ENCODE measurements at places on chromosomes 5 and 9. TPM values are rescaled to one million over a fixed set of nuclear protein-coding genes. Genes with fewer than 3 reads are reported as not detected.

Gene SGCD
- 0.96 TPM for total RNA-seq

Gene TAF1L
- under 0.01 TPM for total RNA-seq

Gene GPR21
- 0.48 TPM for total RNA-seq

Gene PPIC
- 47.2 TPM for total RNA-seq

Gene CDC20B
- not detected for total RNA-seq

Gene MARCOL
- total RNA-seq: not detected

Gene TRPM6
- total RNA-seq: not detected

Gene MLANA
- not detected for total RNA-seq

Gene RNF208
- total RNA-seq: 0.24 TPM

Gene EQTN
- total RNA-seq: not detected

Gene SETD9
- total RNA-seq: 8.0 TPM

Gene CDKN2A
- 0.64 TPM for total RNA-seq

Gene PLAC8L1
- total RNA-seq: 0.43 TPM

Gene LECT2
- total RNA-seq: not detected

Gene TRIP13
- 7.5 TPM for total RNA-seq

Gene C9orf153
- 0.48 TPM for total RNA-seq

Gene SHOC1
- total RNA-seq: not detected

Gene SMIM33
- not detected for total RNA-seq

Gene CCL21
- not detected for total RNA-seq

Gene TRIM14
- 9.0 TPM for total RNA-seq

Gene C1QTNF3
- total RNA-seq: 0.43 TPM

Gene MAMDC2
- total RNA-seq: 9.6 TPM

Gene GPR150
- 0.24 TPM for total RNA-seq

Gene GPRIN1
- 9.6 TPM for total RNA-seq

Gene PCDHB13
- total RNA-seq: 0.24 TPM

Gene ADAMTSL2
- under 0.01 TPM for total RNA-seq

Gene TMC1
- not detected for total RNA-seq

Gene IFNA13
- not detected for total RNA-seq

Gene NIPAL4
- 6.0 TPM for total RNA-seq

Gene RECK
- 0.64 TPM for total RNA-seq

Gene ALDH7A1
- total RNA-seq: 22.4 TPM

Gene LRRC70
- total RNA-seq: 1.5 TPM

Gene ZNF300
- 2.7 TPM for total RNA-seq

Gene HAPLN1
- under 0.01 TPM for total RNA-seq

Gene SOX30
- total RNA-seq: not detected

Gene EDIL3
- under 0.01 TPM for total RNA-seq

Gene PCDHA4
- 1.2 TPM for total RNA-seq

Gene SLCO6A1
- not detected for total RNA-seq

Gene FOXD4L5
- 0.24 TPM for total RNA-seq

Gene CEL
- total RNA-seq: 0.48 TPM

Gene TEK
- total RNA-seq: under 0.01 TPM

Gene EMB
- 42.6 TPM for total RNA-seq

Gene SLC6A3
- not detected for total RNA-seq

Gene ECM2
- total RNA-seq: 1.4 TPM

Gene NPR3
- 2.9 TPM for total RNA-seq
